Activated B cell treated with CpG ODN at 0.5 μM for 24 hours (primary cell): ENCODE measurements at places on chromosomes 11 and 22. TPM values are rescaled to one million over a fixed set of nuclear protein-coding genes. Genes with fewer than 3 reads are reported as not detected.

- no peak for DNase-seq
Measured at GRCh38 chr22:50216055-50216683, 15.4 kb downstream of the SELENOO start.

ASRGL1 gene
- 0.98 and 1.3 TPM in 2 replicates for total RNA-seq

DNA sequence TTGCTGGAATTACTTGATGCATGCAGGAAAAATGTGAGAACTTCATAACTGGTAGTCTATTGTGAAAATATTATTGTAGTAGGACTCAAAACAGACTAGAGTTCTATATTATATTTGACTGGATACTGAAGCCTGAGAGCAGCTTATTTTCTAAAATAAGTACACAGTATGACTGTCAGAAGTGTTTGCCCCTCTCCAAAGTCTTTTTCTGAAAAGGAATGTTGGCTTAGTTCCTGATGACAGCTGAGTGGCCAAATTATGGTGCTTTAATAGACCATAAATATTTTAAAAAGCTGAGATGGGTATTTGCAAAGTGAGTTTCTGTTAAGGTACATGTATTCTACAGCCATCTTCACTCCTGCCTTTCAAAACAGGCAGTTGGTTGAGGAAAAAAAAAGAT, 13.1 kb downstream of the ZBED5 start:
- no peak for DNase-seq

DNA sequence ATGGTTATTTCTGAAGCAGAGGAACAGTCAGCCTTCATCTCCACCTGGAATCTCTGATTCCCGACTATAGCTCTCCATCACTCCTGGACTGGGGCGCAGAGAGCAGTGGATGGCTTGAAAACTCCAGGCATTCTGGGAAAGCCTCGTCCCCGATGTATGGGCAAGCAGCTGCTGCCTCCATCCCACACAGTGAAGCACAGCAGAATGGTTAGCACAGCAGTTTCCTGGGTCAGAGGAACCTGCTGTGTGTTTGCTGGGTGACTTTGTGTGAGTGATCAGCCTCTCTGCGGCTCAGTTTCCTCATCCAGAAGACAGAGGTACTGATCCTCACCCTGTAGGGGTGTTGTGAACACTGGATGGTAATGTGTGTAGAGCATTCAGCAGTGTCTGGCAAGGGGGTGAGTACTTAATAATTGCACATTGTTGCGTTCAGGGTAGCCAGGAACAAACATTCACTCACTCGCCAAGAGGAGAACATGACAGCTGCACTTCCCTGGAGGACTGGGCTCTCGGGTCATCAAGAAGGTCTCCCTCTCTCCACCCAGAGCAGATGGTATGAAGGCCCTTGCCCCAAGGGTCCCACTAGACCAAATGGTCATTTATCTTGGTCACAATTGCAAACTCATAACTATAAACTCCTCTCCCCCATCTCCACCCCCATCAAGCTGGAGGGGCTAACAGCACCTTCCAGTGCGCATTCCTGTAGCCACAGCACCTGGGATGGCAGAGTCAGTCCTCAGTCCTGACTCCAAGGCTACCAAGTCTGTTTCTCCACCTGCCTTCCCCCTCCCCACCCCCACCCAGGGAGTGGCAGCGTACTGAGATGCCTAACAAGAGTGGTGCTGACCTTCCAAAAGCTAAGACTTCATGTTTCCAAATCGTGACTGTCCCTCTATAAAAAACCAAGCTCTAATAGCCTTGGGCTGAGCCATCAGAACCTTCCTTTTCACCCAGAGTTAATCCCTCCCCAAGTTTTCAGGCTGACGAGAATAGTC, 1.5 kb upstream of the CHST1 start:
- DNase-seq = no peak

C11orf87 gene
- not detected in 2 replicates for total RNA-seq

GRCh38 chr11:132976115-132976514, 556.2 kb downstream of the OPCML start:
- no peak for DNase-seq

SCGB1C1 gene
- total RNA-seq = not detected in 2 replicates

DNA sequence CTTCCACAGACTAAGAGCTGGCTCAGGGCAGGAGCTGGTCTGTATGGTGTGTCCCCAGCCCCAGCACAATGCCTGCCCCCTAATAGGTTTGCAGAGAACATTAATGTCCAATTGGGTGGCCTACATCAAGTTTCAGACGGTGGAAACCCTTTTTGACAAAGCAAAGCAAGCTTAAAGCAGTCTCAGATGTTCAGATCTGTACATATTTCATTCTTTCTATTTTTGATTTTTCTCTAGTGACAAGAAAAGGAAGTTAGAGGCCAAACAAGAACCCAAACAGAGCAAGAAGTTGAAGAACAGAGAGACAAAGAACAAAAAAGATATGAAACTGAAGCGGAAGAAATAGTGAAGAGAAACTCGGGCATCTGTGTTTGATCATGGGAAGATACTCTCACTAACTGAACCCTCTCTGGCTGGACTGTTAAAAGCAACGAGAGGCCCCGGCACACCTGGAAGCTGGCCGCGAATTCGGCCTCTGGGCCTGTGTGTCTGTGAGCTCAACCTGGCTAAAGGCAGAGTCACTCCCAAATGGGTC, 40.5 kb downstream of the NAT10 start:
- DNase-seq = no peak

- no peak for DNase-seq
Measured at GRCh38 chr11:57213342-57214097, 23.5 kb downstream of the APLNR start.

DNA sequence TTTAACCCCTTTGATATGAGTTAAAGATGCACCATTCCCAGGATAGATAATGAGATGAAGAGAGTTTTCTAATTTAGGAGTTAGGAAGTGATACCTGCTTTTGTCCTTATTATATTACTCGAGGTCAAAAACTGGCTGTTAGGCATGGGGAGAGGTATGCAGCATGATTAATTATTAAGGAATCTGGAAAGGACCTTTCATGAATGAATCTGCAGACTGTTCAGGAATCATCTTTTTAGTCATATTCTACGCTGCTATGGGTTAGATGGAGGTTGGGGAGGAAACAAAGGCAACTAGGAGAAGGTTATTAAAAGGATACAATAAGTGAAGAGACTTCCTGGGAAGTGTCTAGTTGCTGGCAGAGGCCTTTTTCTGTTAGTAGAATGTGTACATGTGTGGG, 492.4 kb upstream of the CCDC90B start:
- DNase-seq = no peak

GRCh38 chr11:12019337-12019736, 10.9 kb upstream of the DKK3 start:
- no peak for DNase-seq

DNA sequence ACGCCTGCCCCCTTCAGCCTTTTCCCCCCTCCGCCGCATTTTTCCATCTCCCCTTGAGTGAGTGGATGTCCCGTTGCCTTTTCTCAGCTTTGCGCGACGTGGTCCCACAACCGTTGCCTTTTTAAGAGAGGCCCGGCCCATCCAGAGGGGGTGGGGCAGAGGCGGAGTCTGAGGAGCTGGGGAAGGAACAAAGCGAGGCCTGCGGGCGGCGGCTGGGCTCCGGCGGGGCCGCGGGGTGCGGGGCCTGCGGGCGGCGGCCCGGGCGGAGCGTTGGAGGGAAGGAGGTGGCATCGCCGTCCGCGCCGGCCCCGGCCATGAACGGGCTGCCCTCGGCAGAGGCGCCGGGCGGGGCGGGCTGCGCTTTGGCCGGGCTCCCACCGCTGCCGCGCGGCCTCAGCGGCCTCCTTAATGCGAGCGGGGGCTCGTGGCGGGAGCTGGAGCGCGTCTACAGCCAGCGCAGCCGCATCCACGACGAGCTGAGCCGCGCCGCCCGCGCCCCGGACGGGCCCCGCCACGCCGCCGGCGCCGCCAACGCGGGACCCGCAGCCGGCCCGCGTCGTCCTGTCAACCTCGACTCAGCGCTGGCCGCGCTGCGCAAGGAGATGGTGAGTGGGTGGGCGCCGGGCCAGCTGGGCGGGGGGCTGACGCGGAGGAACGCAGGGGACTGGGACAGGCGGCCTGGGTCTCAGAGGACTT, at the start of gene FAM89B:
Gene FAM89B (plus strand): TSS at position 183 of the 696 bp plus-strand sequence. CDS start 132 bp downstream, at position 315.
- DNase-seq = peak; percentile 81

- DNase-seq = no peak
Measured at GRCh38 chr11:119671051-119671450, 57.9 kb downstream of the NECTIN1 start.

DNA sequence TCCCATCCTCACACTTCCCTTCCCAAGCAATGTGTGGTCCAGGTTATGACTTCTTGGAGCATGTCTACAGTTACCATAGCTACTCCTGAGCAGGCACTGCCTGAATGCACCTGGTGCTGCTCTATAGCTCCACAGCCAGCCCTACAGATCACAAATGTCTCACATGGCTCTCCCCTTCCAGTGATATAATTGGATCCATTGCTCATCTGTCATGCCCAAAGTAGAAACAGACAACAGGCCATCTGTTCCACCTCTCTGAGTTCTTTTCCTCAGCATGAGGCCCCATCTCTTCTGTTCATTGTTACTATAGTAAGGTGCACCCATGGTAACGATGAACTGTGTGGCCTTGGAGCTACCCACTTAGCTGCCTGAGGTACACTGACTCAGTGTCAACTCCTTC, 320.3 kb upstream of the ZC3H12C start:
- no peak for DNase-seq

FBLN1 gene
- total RNA-seq = not detected in 2 replicates

GRCh38 chr11:80727315-80727714, 1286.5 kb upstream of the TENM4 start:
- no peak for DNase-seq

DNA sequence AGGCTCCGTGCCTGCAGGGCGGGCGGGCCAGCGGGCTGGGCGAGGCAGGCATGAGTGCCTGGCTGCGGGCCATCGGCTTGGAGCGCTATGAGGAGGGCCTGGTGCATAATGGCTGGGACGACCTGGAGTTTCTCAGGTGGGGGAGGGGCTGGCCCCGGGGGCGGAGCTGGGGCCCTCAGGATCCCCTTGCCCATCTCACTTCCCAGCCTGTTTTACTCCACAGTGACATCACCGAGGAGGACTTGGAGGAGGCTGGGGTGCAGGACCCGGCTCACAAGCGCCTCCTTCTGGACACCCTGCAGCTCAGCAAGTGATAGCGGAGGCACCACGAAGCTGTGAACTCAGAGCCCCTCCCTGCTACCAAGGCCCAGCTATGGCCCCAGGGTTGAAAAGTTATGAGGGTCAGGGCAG, 5.9 kb downstream of the PHOX2A start:
- no peak for DNase-seq

DNA sequence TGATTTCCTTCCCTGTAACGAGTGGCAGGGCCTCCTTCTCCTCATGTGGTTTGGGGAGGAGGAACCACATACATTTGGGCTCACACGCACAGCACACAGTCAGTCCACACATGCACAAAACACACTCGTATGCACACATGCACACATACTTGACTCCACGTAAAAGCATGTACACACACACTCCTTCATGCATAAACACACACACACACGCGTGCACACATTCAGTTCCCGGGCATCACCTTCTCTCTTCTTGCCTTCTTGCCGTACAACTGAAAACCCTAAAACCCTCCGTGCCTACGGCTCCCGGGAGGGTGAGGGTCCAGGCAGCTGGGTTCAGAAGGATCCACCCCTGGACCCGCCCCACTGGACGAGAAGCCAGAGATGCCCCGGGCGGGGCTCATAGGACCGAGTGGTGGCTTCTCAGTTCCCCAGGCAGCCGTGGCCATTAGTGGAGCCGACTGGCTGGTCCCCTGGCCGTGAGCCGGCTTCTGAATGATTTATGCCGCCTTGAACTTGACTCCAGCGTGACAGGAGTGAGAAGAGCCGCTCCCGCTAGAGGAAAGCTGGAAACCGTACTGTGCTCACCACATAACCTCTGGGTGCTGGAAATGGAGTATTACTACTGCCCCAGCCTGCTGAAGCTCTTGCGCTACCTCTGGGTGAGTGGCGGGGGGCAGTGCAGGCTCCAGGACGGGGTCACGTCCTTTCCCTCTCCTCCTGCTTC, 117.4 kb downstream of the KIAA1671 start:
- DNase-seq = no peak

DNA sequence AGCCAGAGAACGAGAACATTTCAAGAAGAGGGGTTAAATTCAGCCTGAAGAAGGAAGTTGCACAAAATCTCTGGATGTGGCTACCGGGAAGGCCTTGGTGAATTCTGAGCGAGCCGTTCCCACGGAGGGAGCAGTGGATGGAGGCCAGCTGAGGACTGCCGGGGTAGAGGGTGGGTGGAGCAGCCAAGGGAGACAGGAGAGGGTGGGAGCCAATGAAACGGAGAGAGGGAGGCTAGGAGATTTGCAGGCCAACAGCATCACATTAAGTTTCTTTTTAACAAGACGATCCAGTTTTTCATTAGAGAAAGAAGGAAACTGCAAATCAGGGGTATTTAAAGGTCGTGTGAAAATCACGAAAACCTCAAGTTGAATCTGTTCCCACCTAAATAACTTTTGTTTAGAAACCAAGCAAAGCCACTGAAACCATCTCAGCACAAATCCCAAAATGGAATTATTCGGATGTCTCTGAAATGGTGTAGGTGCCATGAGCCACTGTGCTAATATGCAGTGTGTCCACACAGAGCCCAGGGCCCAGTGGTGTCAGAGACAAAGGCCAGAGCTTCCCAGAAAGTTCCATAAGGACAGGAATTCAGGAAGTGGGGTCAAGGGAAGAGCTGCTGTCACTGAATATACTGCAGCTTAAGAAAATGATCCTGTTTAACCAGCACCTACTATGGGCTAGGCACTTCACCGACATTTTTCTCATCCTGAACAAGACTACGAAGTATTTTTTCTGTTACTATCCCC, 59.7 kb upstream of the SLC35C1 start:
- no peak for DNase-seq

TMEM109 gene
- total RNA-seq = 117 and 121 TPM in 2 replicates

- DNase-seq = no peak
Measured at GRCh38 chr11:69599502-69599901, 41.5 kb upstream of the CCND1 start.

GRCh38 chr11:85089654-85090053, 537.5 kb downstream of the DLG2 start:
- no peak for DNase-seq

DNA sequence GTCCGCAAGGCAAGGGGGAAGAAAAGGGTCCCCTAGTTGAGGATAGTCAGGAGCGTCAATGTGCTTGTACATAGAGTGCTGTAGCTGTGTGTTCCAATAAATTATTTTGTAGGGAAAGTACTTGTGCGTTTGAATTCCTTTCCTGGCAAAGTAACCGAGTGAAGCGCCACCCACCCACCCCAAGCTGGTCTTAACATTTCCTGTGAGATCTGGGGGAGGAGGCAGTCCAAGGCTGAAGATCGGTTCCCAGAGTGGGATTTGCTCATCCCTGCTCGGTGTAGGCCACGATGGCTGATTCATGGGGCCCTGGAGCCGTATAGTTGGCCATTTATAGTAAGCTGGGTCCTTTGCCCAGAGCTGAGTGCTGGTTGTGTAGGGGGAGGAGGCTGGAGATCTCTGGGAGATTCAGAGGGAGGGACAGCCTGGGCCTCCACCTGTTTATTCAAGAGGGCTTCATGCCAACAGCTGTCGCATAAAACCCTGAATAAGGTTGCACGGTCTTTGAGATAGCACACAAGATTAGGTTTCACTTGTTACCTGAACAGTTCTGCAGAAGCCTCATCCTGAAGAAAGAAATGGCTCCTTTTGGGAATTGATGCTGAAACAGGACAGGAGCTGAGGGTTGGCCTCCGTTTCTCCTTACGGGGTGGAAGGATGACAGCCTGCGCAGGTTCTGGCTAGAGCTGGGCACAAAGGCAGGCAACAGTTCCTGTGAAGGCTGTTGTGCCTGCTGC, 2.4 kb downstream of the ATF4 start:
- DNase-seq = no peak

CDKN1C gene
- 1.1 and 1.4 TPM in 2 replicates for total RNA-seq

- no peak for DNase-seq
Measured at GRCh38 chr11:75919525-75919924, 104.5 kb downstream of the UVRAG start.
